ENCODE measurements at places on chromosomes 5 and 9.

DNA sequence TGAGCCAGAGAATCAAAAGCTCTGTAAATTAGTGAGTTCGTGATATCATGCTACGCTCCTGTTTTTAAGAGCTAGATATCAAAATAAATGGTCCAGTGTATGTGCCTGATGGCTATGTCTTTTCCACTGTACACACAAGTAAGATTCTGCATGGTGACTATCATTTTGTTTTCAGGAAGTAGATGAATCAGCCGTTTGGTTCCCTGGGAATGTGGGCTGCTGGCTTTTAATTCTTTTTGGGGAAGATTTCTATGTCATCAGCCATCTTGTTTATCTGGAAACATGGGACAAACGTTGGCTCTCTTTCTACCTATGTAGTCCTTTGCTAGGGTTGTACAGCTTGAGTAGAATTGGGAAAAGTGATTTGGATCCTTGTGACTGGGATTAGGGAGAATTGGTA lies 126.7 kb downstream of the GRIA1 start:
- no peak for DNase-seq

DNA sequence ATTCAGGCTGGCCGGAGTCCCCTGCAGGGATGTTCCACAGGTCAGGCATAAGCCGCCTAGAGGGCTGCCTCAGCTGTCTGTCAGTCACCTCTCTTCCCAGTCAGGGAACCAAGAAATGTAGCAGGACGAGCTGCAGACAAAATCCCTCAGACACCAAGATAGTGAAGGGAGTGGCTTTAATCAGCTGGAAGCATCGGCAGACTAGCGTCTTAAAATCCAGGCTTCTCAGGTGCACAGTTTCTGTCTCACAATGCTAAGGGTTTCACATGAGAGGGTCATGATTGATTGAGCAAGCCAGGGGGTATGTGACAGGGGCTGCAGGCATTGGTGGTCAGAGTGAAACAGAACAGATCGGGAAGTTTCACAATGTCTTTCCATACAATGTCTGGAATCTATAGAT lies 247.2 kb downstream of the CDH10 start:
- DNase-seq: no peak

GRCh38 chr9:136056546-136057235 lies 38.4 kb downstream of the NACC2 start:
- DNase-seq: no peak

DNA sequence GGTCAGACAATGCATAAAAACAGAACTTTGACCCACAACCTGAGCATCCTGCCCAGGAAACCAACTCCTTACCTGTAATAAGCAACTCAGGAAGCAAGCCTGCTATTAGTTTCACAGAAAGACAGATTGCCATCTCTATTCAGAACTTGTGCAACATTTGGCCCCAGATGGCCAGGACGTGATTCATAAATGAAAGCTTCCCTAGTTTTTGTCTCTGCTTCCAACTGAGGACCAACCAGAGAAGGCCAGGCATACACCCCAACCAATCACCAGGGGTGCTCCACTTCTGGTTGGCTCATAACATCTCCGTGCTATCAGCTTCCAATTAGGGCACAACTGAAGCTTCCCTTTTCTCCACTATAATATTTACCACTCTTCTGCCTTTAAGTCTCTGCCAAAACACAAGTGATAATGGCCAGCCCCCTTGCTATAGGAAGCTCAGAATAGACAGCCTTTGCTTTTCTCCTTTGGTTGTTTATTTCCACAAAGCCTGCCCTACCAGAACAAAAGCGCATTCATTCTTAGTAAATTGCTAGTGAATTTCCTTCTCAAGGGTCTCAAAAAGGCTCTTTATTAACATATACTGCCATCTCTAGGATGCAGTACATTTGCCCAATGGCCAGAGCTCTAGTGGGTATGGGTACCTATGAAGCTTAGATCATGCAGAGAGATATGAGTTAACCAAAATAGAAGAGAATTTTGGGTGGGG lies 289.7 kb upstream of the DAP start:
- DNase-seq: no peak

GRCh38 chr5:37774912-37775483 lies 64.8 kb downstream of the GDNF start:
- no peak for DNase-seq

GRCh38 chr9:110583237-110583636 lies 3.7 kb upstream of the SVEP1 start:
- no peak for DNase-seq

GRCh38 chr5:150503977-150504620 lies 3.8 kb upstream of the NDST1 start:
- DNase-seq: no peak

GRCh38 chr5:17277907-17278306 lies 60.5 kb downstream of the BASP1 start:
- DNase-seq: peak; percentile 20

Data from CD4-positive, alpha-beta T cell treated with Interleukin-15 for 1 hour (primary cell).